ENCODE measurements at places on chromosomes 3 and 15.

DNA sequence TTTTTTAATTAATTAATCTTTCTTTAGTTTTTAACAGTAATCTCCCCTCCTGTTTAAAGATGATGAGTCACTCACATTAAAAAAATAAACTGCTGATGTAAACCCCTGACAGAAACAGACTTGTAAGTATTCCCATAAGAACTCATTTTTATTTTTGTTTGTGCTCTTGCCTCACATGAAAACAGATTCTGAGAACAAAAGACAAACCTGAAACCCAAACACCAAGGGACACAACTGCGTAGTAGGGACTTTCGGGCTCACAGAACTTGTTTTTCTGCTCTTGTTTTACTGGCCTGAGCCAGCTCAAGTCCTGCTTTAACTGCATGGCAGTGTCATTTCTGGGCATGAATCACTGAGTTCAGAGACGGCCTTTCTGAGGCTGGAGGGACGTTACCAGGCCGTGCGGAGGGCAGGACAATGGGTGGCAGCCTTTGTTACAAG lies 600.8 kb downstream of the FOXP1 start:
- DNase-seq, result no peak

GRCh38 chr3:189953551-189953950 lies 167.1 kb downstream of the P3H2 start:
- DNase-seq, result no peak

GRCh38 chr3:169085827-169086226 lies 577.7 kb downstream of the MECOM start:
- DNase-seq, result no peak

GRCh38 chr15:58039079-58040035 lies 26.2 kb downstream of the ALDH1A2 start:
- no peak for DNase-seq

DNA sequence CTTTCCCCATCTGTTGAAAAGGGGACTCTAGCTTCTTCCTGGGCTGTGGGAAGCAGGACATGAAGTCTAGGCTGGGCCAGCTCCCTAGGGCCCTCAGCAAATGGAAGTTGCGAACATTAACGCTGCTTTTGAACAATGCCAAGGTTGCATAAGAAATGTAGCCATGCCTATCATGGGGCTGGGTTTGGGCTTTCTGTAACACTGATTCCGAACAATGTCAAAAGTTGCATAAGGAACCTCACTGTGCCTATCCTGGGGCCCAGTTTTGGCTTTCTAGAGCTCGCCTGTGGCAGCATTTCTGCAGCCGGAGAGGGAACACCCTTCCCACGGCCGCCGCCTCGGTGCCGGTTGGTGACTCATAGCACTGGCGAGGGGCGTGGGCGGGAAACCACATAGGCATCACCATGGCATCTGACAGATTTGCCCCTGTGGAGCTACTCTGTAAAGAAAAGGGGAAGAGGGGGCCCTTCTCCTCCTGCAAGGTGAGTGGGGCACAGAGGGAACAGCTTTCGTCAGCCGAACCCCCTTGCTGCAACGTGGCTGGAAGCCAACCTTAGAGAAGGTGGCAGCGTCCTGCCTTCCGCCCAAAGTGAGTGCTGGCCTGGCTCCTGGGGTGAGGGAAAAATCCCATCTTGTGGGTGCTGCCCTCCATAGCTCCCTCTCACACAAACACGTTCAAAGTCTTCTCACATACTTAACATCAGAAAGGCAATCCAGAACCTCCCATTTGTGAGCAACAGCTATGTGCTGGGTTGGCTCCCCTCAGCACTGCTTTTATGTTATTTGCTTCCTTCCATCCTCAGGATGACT lies 46.6 kb upstream of the ATP2B2 start:
- peak; percentile 77 for DNase-seq

- no peak for DNase-seq
These were observed 311.5 kb downstream of the RORA start for GRCh38 chr15:60917461-60918145.

DNA sequence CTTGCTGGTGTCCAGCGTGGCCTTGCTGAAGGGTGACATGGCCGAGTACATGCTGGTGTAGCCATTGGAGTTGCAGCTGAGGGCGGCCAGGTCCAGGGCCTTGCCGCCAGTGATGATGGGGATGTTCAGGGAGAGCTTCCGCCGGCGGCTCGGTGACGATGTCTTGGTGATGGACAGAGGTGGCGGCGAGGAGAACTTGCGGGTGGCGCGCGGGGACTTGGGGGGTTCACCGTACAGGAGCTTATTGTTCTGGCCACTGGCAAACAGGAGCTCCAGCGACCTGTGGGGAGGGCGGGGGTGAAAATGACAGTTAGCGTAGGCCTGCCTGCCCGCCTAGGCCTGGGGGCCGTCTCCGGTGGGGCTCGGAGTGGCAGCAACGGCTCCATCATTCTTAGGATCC lies 59.0 kb upstream of the CTSH start:
- DNase-seq, result no peak

GRCh38 chr15:83275412-83275811 lies 9.1 kb downstream of the BNC1 start:
- no peak for DNase-seq

DNA sequence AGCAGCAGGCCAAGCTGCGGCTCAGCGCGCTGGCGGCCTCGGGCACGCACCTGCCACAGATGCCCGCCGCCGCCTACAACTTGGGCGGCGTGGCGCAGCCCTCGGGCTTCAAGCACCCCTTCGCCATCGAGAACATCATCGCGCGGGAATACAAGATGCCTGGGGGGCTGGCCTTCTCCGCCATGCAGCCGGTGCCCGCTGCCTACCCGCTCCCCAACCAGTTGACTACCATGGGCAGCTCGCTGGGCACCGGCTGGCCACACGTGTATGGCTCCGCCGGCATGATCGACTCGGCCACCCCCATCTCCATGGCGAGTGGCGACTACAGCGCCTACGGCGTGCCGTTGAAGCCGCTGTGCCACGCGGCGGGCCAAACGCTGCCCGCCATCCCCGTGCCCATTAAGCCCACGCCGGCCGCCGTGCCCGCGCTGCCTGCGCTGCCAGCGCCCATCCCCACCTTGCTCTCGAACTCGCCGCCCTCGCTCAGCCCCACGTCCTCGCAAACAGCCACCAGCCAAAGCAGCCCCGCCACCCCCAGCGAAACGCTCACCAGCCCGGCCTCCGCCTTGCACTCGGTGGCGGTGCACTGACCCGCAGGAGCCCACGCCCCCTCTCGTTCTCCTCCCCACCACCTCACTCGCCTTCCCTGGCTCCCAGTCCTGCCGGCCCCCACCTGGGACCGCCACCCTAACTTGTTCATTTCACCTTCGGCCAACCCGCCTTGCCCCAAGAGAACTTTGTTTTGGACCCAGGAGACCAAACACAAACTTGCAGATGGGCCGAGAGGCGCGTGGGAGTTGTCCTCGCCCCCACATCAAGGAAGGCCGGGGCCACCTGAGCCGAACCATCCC lies 1.5 kb downstream of the FOXB1 start:
- DNase-seq, result no peak

DNA sequence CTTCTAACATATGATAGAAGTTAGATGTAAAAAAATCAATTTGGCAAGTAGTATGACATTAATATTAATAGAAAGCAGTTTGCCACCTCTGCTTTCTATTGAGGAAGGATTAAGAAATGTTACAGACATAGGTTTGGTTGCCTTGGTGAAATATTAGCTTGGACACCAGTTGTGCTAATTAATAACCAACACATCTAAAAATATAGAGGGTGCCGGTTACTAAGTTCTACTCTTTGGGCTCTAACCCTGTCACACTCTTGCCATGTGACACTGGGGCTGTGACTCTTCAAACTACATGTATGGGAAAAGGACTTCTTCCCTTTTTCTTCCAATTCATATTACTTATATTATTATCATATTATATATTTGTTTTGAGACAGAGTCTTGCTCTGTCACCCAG lies 64.4 kb downstream of the TRIM71 start:
- DNase-seq, result no peak

DNA sequence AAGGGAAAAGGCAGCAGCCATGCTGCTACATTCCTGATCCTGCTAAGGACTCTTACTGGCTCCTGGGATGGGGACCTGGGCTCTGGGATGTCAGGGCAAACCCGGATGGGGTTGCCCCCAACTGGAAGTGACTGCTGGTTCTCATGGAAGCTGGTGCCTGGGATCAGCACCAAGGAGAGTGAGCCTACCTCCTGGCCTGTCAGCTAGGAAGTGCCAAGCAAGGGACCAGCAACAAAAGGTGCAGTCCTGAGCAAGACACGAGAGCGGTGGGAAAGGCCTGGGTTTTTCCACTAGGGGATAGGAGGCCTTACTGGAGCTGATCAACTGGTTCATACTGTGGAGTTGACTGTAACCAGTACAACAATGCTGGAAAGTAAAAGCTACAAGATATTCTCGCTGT lies 47.9 kb upstream of the SYNM start:
- DNase-seq, result no peak

DNA sequence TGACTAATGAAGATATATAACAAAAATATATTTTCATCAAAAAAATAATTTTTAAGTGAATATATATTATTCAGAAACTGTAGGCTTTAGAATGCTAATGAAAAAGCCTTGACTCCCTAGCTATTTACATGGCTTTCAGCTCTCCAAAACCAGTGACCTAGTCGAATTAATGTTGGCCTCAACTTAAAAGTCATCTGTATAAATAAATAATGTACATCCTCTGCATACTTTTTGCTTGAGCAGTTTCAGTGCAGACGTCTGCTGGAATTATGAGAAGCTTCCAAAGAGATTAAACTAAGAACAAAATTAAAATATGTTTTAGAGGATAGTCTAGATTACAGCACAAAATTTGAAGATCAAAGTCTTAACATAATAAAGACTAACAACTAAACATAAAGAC lies 520.4 kb upstream of the ALCAM start:
- DNase-seq, result no peak

GRCh38 chr15:52642386-52643361 lies 36.5 kb downstream of the ATOSA start:
- DNase-seq, result no peak

DNA sequence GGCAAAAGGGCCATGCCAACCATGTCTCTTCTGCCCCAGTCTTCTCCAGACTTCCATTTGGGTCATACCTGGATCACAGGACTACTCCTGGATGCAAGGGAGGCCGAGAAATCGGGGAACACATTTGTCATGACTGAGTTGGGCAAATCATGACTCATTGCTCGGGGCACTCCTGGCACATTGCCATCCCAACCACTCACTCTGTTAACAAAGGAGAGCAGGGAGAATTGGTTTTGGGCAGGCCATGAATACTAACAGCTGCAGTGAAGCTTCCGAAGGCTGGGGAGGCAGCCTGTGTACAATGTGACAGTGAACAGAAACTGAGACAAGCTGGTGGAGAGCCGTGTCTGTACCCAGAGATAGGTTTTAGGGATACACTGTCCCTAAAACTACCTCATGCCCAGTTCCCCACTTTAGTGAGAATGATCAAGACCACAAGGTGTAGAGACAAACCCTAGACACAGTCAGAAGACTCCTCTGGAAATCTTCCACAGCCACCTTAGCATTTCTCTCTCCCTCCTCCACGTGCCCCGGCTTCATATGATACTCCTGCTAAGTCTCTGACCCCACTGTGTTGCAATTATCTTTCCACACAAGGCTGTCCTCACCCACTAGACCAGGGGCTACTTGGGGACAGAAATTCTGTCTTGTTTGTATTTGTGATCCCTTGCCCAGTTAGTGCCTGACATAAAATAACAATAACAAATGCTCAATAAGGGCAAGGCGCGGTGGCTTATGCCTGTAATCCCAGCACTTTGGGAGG lies 10.5 kb upstream of the BUB1B start:
- DNase-seq, result no peak

DNA sequence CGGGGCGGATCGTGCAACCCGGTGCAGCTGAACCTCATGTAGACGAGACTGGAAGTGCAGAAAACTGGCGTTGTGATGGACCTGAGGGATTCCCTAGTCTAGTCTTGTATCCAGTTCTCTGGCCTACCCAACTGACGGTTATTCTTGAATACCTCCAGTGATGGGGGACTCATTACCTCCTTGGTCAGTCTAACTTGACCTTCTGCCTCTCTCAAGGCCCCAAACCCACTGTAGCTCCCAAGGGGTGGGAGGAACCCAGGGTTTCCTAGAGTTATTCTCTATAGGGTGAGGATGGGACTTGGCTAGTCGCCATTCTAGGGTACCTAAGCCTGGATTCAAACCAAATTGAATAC lies 11.4 kb downstream of the PAK6 start:
- DNase-seq, result no peak

DNA sequence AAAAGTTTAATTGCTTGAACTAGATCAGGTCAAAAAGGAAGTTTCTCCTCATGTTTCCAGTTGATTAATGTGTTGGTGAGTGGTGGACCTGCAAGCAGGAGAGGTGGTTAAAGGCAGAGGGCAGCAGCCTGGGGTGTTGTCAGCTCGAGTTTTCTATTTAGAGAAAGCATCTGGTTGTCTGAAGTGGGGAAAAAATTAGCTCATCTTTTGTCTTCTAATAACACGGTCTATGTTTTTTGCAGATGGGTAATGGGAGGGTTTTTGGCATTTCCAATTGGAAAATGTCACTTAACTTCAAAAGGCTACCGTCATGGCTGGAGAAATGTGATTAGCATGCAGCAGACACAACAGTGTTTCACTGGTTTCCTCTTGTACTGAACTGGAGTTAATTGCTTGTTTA lies 122.6 kb downstream of the ITPR1 start:
- no peak for DNase-seq

- DNase-seq, result peak; percentile 64
These were observed 59.9 kb downstream of the ZNF621 start for GRCh38 chr3:40584625-40585189.

- no peak for DNase-seq
These were observed 278.0 kb downstream of the FOXP1 start for GRCh38 chr3:71305231-71306206.

GRCh38 chr3:187976365-187976900 lies 177.5 kb upstream of the LPP start:
- DNase-seq, result peak; percentile 53

DNA sequence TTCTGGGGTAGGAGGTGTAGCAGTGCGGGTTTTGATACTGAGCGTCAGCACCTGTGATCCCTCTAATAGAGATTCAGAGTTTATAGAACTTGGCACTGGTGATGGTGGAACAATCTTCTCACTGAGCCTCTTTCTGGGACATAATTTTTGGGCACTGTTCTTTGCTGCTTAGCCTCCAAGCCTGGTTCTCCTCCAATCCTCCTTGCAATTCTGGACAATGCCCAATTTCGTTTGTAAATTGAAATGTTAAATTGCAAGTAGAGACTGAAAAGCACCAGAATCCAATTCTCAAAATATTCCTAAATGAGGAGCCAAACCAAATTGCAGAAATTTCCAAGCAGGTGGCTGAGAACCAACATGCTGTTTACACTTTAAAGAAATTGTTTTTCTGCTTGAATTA lies 149.8 kb upstream of the ABI3BP start:
- DNase-seq, result no peak

DNA sequence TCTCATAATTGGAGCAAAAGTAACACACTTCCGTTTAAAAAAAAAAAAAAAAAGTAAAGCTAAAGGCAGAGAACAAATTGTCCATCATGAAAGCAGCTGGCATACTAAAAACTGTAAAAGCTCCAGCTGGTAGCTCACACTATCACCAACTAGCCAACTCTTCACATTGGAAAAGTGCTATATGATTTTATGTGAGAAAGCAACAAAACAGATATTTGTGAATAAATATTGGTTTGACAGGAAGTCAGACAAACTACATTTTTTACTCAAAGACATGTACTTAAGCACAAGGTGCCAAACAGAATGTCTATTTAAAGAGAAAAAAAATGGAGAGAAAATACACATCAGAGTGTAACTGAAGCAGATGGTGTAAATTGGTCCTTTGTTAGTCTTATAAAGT lies 231.2 kb upstream of the CADM2 start:
- DNase-seq, result no peak

GRCh38 chr15:68387381-68388143 lies 44.4 kb downstream of the ITGA11 start:
- no peak for DNase-seq

GRCh38 chr3:122577409-122578031 lies at the start of gene PARP15:
PARP15 (plus strand) TSS chr3:122577650; CDS start chr3:122577668, 18 bp downstream.
- peak; percentile 9 for DNase-seq
